Activated CD4-positive, CD25-positive, alpha-beta regulatory T cell (primary cell): ENCODE measurements at places on chromosomes 5 and 9.

GRCh38 chr5:147484708-147485020 is 25.2 kb downstream of the DPYSL3 start:
- DNase-seq: no peak

- peak; percentile 23 for DNase-seq
These were observed at the start of gene DOCK8 for GRCh38 chr9:214648-215493. Gene DOCK8 (plus strand): TSS chr9:214865. CDS start chr9:214977, 112 bp downstream.

- no peak for DNase-seq
These were observed 572 bp downstream of the SCGB3A1 start for GRCh38 chr5:180590543-180591310.

GRCh38 chr9:120791161-120791560 is 2.1 kb downstream of the FBXW2 start:
- no peak for DNase-seq

GRCh38 chr9:4415281-4415680 is 75.0 kb upstream of the SLC1A1 start:
- no peak for DNase-seq

DNA sequence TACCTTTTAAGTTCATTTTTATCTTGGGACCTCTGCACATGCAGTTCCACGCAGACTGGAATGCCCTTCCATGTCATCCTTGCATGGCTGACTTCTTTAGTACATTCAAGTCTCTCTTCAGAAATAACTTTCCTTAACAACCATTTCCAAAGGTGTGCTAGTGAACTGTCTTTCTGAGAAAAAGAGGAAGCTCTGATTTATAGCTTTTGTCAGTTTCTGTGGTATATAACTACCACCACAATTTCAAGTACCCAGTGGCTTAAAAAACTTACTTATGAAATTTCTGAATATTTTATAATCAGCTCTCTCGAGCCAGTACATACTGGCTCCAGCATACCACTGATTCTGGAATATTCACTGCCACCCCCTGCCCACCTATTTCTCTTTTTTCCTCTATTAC is 1613.8 kb downstream of the MAT2B start:
- DNase-seq: no peak

GRCh38 chr9:121743441-121744001 is 92.1 kb downstream of the DAB2IP start:
- no peak for DNase-seq

GRCh38 chr9:108474356-108474755 is 381.4 kb downstream of the ACTL7B start:
- DNase-seq: no peak

DNA sequence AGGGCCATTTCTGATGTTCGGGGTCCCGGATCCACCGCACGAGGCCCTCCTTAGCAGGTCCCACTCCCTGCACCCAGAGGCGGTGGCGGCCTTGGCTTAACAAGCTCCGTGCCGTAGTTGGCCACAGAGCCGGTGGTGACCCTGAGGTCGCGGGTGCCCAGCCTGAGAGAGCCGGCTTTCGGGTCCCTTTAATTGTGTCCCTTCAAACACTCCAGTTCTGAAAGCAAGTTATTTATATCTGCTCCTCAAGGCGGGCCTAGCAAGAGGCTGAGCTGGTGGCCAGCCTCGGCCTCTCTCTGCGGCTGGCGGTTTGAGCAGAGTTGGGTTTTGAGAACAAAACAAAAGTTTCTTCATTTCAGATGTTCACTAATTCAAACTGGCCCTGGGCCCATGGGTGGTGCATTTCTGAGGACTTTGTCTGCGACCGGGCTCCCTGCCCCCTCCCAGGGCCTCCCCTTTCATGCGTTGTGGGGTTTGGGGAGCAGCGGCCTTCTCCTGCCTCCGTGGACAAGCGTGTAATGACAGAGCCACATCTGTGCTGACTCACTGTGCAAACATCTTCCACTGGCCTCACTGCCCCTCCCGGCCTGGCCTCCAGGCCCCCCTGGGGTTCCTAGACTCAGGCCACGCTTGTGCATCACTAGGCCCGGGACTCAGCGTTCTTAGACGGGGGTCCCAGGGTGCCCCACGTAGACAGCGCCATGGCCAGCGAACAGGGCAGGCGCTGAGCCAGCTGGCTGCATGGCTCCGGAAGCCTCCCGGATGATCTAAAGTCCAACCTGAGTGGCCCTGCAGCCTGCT is 49.4 kb upstream of the COL5A1 start:
- no peak for DNase-seq

GRCh38 chr9:1018121-1018520 is 32.0 kb upstream of the DMRT2 start:
- DNase-seq: no peak

- DNase-seq: no peak
These were observed 182.8 kb downstream of the MCTP1 start for GRCh38 chr5:95102080-95102479.

DNA sequence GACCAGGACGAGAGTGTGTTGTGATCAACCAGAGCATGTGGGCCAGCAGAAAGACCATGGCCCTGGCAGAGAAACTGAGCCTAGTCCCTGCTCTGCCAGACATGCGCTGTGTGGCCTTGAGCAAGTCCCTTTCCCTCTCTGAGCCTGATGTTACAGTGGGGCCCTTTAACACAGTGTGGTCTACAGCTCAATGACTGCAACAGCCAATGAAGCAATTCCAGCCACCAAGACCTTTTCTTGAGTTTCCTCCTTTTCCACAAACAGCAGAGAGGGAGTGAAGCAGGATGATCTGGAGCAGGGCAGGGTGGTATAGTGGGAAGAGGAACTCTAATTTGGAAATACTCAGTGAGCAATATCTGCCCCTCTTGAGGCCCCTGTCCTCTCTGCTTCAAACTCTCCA is 25.8 kb upstream of the ARSI start:
- no peak for DNase-seq

- DNase-seq: no peak
These were observed 171.4 kb upstream of the PLCXD3 start for GRCh38 chr5:41681840-41682239.

DNA sequence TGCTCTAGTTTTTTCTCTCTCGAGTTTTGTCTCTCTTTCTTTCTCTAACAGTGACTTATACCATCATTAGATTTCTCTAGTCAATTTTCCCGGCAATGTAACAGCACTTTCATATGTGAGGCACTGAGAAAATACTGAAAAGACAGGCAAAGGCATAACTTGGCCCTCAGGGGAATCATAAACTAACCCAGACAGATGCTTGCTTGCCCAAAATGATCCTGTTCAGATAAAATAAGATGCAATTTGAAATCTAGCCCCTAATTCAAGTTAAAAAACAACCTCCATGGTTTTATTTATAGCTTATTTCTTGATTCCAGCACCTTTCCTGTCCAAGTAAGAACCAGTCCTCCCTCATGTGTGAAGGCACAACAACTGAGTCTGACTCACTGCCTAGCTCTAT is 294.6 kb downstream of the GAS1 start:
- no peak for DNase-seq

DNA sequence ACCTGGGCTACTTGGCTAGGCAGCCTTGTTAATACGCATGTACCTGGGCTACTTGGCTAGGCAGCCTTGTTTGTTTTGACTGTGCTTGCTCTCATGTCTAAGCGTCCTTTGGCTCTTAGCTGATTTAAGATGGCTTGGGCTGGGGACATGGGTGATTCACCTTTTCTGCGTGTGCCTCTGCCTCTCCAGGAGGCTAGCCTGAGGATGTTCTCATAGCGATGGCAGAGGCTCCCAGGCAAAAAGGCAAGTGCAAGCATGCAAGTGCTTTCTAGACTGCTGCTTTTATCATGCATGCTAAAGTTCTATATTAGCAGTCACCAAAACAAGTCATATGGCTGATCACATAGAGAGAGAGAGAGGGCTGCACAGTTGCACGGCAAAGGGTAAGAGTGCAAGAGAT is 300.5 kb downstream of the IRX1 start:
- no peak for DNase-seq

DNA sequence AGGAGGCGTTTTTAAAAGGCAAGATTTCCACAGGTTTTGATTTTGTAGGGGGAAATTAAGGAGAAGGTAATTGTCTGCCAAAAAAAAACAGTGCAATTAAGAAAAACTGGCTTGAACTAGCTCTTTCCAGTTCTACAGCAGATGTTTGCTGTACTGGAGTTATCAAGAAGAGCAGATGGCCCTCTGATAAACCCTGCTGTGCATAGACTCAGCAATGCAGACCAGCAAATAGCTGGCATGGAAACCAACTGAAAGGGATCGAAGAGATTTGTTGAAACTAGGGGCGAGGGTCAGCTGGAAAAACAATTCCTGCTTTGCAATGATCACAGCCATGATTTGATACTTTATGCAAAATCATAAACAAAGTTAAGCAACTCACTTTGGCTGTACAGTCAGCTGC is 17.8 kb upstream of the BHMT start:
- DNase-seq: no peak

DNA sequence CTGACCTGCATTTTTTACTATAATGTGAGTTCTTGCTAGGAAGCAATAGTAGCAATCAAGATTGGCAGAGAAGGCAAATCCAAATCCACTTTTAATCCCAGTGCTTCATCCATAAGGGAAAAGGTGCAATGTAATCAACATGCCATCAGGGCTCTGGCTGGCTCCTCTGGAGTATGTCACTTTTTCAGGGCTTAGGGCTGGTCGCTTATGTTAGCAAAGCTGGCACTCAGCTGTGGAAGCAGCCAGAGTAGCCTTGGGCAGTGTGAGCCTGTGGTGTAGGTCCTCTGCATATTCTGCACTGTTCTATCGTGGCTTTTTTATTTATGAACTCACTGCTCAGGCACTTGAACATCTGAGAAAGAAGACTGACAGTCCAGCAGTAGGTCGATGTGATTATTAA is 16.1 kb downstream of the ACTBL2 start:
- DNase-seq: no peak

- DNase-seq: no peak
These were observed 401.1 kb upstream of the TRPC7 start for GRCh38 chr5:136766456-136766855.
